CD4-positive, alpha-beta T cell (primary cell): ENCODE measurements at places on chromosomes 2 and 18. TPM values are rescaled to one million over a fixed set of nuclear protein-coding genes. Genes with fewer than 3 reads are reported as not detected.
A peak's percentile ranks its signal among the peaks of the same experiment; 100 is the strongest.

- H3K4me1 ChIP-seq: peaks cover 5% of the 10 kb centered on the region
- DNase-seq: no peak
- H3K27me3 ChIP-seq: no peaks in the 10 kb centered on the region
- H3K36me3 ChIP-seq: no peaks in the 10 kb centered on the region
- H3K27ac ChIP-seq: no peak overlapping the region
- no peak overlapping the region for H3K4me3 ChIP-seq
Observed at GRCh38 chr18:46416706-46417638, 240.0 kb downstream of the LOXHD1 start.

GRCh38 chr2:508121-508520, 169.1 kb downstream of the TMEM18 start:
- DNase-seq: no peak
- H3K27me3 ChIP-seq: no peaks in the 10 kb centered on the region
- H3K4me1 ChIP-seq: no peaks in the 10 kb centered on the region
- H3K36me3 ChIP-seq: no peaks in the 10 kb centered on the region

DNA sequence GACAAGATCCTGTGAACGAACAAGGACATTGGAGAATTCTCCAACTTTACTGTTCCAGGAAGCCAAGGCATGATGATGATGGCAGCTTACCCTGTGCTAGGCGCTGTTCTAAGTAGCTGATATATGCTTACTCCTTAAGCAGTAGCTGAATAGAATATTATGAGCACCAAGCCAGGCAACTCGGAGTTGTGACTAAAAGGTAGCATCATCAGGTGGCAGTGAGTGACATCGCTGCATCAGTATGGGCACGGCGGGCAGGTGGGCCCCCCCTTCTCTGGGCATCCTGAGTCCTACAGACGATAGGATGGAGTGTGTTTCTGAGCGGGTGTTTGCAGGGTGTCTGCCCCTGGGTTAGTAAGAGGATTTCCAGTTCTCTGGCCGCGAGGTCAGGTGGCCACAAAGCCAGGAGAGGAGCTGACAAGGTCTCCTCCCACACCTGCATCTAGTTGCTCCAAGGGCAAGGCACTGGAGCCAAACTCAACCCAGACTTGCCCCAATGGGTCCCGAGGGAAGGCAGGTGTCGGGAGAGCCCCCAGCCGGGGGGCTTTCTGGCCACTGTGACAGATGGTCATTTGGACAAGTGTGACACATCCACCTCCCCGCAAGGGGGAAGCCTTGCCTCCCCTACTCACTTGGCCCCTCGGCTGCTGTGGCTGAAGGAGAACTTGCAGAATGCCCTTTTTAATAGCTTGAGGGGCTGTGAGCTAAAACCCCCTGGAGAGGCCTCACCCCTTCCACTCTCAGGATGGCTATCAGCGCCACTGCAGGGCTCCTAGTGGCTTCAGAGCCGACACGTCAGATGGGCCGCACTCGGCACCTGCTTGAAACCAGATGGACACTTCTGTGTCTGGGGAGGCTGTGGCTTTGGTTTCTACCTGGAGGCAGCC, 55.5 kb downstream of the CRACDL start:
- H3K4me3 ChIP-seq: no peak overlapping the region
- no peak overlapping the region for H3K27ac ChIP-seq
- peaks cover 3% of the 10 kb centered on the region for H3K27me3 ChIP-seq
- no peaks in the 10 kb centered on the region for H3K36me3 ChIP-seq

- DNase-seq: peak; percentile 83
- H3K4me3 ChIP-seq: no peak overlapping the region
- no peaks in the 10 kb centered on the region for H3K27me3 ChIP-seq
- peaks cover 44% of the 10 kb centered on the region for H3K4me1 ChIP-seq
- H3K27ac ChIP-seq: peak overlapping the region; percentile 44
Observed at GRCh38 chr2:203811491-203812221, 55.9 kb upstream of the CTLA4 start.

GRCh38 chr2:75846683-75847190, 136.0 kb upstream of the GCFC2 start:
- no peaks in the 10 kb centered on the region for H3K27me3 ChIP-seq
- H3K4me1 ChIP-seq: no peaks in the 10 kb centered on the region
- no peaks in the 10 kb centered on the region for H3K36me3 ChIP-seq
- H3K4me3 ChIP-seq: no peak overlapping the region

GRCh38 chr18:23416298-23416697, 36.8 kb upstream of the RIOK3 start:
- no peak overlapping the region for H3K4me3 ChIP-seq
- H3K4me1 ChIP-seq: no peaks in the 10 kb centered on the region
- no peaks in the 10 kb centered on the region for H3K27me3 ChIP-seq
- no peak for DNase-seq
- H3K27ac ChIP-seq: no peak overlapping the region
- H3K36me3 ChIP-seq: no peaks in the 10 kb centered on the region

- no peak overlapping the region for H3K27ac ChIP-seq
- no peak overlapping the region for H3K4me3 ChIP-seq
- H3K4me1 ChIP-seq: peaks cover 22% of the 10 kb centered on the region
- no peaks in the 10 kb centered on the region for H3K36me3 ChIP-seq
- DNase-seq: no peak
Observed at GRCh38 chr18:46345181-46345465, 240.9 kb downstream of the HAUS1 start.

GRCh38 chr18:75129717-75130477, 79.0 kb downstream of the PTGR3 start:
- no peaks in the 10 kb centered on the region for H3K27me3 ChIP-seq
- no peak overlapping the region for H3K27ac ChIP-seq
- no peaks in the 10 kb centered on the region for H3K4me1 ChIP-seq
- no peaks in the 10 kb centered on the region for H3K36me3 ChIP-seq
- DNase-seq: no peak

DNA sequence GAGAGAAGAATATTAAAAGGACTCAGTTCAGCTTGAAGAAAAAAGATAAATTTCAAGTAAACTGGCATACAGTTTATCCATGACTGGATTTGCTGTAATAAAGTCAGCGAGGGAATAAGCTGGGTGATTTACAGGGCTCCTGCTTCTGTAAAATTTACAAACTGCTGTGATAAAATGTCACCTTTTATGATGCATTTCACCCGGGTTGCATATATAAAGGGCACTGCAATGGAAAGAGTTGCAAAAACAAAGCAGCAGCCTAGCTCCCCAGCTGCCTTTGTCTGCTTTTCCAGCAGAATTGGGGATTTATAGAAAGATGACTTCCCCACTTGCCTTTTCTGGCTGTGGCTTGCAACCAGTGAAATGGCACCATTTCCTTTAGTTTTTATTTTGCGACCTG, 132.5 kb upstream of the LHCGR start:
- DNase-seq: no peak
- no peaks in the 10 kb centered on the region for H3K36me3 ChIP-seq
- no peak overlapping the region for H3K27ac ChIP-seq

GRCh38 chr2:102251042-102251848, 60.1 kb upstream of the IL1RL1 start:
- H3K4me1 ChIP-seq: peaks cover 19% of the 10 kb centered on the region
- peak overlapping the region; percentile 60 for H3K4me3 ChIP-seq
- no peaks in the 10 kb centered on the region for H3K27me3 ChIP-seq
- H3K27ac ChIP-seq: no peak overlapping the region

- no peak for DNase-seq
- no peaks in the 10 kb centered on the region for H3K27me3 ChIP-seq
- H3K36me3 ChIP-seq: no peaks in the 10 kb centered on the region
- no peak overlapping the region for H3K4me3 ChIP-seq
Observed at GRCh38 chr2:40844353-40845277, 392.7 kb upstream of the SLC8A1 start.

GRCh38 chr2:177207101-177207500, 5.5 kb upstream of the HNRNPA3 start:
- H3K4me3 ChIP-seq: no peak overlapping the region
- H3K27me3 ChIP-seq: no peaks in the 10 kb centered on the region
- peaks cover 15% of the 10 kb centered on the region for H3K4me1 ChIP-seq
- no peak for DNase-seq
- no peak overlapping the region for H3K27ac ChIP-seq

DNA sequence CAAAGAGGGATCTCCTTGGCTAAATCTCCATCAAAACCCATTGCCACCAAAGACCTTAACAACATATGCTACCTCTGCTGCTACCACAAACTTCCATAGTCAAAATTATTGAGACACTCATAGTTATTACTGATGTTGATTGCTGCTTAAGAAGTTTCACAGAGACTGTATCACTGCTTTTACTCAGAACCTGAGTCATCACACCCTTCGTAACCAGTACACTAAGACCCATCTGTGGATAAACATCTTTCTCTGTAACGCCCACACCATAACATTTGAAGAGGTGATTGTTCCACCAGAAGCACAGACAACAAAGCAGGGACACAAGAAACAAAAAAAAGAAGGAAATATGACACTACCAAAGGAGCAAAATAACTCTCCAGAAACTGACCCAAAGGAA, 1563.1 kb downstream of the LRP1B start:
- H3K27me3 ChIP-seq: no peaks in the 10 kb centered on the region
- no peaks in the 10 kb centered on the region for H3K36me3 ChIP-seq
- DNase-seq: no peak
- no peaks in the 10 kb centered on the region for H3K4me1 ChIP-seq

The PPP1R1C gene
- total RNA-seq: not detected

The RMDN2 gene
- total RNA-seq: 2.4 TPM

The PNPT1 gene
- 10.2 TPM for total RNA-seq

The GGCX gene
- 22.9 TPM for total RNA-seq

The SS18 gene
- 40.4 TPM for total RNA-seq

The CROCC2 gene
- total RNA-seq: not detected

The MRO gene
- total RNA-seq: not detected
